ENCODE measurements at places on chromosomes 16 and 17.
A peak's percentile ranks its signal among the peaks of the same experiment; 100 is the strongest.

DNA sequence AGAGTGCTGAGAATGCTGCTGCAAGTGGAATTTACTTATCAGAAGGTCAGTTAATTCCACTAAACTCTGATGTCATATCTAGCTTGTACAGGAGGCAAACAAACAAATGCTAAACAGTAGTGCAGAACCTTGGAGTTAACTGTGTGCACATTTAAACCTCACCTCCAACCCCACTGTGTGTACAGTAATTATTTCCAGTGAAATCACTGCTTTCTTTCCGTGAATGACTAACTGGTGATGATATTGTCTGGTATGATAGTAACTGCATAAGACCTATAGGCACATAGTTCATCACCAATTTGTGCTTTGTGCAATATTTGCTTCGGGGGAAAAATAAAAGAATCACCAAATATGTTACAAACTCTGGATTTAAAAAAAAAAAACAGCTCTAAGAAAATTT, 492.5 kb upstream of the HSBP1 start:
- DNase-seq = no peak

DNA sequence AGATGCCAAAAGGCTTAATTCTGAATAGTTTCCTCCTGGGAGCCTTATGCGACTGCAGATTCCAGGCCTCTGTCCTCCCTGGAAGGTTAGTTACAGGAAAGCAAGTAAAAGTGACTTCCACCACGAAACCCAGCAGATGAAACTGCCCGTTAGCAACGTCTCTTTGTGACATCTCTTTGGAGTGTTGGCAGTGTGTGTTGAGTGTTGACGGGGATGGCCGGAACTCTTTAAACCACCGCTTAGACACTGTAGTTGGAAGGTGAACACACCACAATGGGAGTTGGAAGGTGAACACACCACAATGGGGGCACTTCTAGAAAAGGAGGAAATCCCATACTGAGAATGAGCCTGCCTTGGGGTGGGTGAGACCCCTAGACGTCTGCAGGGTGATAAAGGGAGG, 858 bp downstream of the SKAP1 start:
- peak; percentile 41 for DNase-seq

- no peak for DNase-seq
These were observed 460.1 kb downstream of the TMEM114 start for GRCh38 chr16:8130197-8130596.

- DNase-seq = no peak
These were observed 81.1 kb downstream of the ADAMTS18 start for GRCh38 chr16:77353587-77354263.

GRCh38 chr17:55420776-55421178, 858 bp downstream of the MMD start:
- peak; percentile 10 for DNase-seq

DNA sequence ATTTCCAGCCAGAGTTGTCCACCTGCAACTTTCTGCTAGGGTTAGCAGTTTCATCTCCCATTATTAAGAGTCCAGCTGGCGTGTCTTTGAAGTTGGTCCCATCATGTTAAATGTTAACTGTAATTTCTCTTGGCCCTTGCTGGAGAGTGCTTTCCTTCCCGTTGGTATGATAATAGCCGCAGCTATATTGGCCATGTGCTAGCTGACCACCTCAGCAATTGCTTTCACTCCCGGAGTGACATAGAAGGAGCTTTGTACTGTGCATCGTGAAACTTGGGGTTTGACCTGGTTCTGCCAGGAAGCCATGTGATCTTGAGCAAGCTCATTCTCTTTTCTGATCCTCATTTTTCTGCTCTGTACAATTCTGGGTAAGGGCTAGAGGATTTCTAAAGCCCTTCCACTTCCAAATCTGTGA, 81.0 kb upstream of the TBX2 start:
- no peak for DNase-seq

- no peak for DNase-seq
These were observed 240.5 kb downstream of the GSG1L start for GRCh38 chr16:27822996-27823395.

DNA sequence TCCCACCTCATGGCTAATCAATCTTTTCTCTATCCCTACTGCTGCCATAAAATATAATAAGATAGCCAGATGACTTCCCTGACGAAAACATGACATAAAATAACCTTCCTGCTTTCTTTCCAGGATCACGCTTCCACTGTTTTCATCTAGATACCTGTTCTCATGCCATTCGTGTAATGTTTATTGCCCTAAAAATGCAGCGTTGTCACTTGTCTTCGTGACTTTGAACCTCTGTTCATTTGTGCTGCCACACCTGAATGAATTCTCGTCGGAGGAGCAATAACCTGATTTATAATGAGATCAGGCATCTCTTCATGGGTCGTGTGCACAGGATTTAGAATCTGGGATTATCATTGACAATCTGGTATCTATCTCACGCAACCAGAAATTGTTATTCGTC, 1401.9 kb downstream of the CDH11 start:
- DNase-seq = no peak

DNA sequence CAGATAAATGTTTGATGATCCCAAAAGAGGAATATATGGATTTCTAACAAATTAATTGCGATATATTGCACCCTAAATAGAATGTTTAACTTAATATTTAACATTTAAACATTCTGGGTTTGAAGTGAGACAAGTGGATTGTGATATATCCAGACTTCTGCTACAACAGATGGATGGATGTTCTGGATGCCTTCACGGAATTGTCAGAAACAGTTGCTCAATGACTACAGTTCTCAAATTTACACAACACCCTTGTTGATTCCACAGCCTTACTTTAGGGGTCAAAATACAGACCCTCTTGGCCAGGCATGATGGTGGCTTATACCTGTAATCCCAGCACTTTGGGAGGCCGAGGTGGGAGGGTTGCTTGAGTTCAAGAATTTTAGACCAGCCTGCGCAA, 250.8 kb downstream of the RBFOX1 start:
- no peak for DNase-seq

- DNase-seq = no peak
These were observed 305.5 kb downstream of the SOX9 start for GRCh38 chr17:72426321-72426720.

DNA sequence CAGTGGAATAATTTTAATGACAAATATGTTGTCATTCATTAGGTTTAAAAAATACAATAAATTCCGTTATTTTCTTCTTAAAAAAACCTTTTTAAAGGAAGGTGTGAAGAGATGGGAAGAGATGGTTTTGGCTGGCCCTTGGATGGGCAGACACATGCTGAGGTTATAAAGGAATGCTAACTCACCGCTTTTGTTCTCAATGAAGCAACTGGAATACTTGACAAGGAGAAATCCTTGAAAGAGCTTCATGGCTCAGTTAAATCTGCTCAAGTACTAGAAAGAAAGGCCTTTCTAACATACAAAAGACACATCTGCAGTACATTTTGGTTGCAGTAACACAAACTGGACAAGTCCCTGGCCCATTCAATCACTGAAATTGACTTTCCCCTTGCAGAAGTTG, 158.3 kb upstream of the KCNJ16 start:
- DNase-seq = no peak

- DNase-seq = no peak
These were observed 46.3 kb downstream of the DYNLRB2 start for GRCh38 chr16:80587071-80587470.

- DNase-seq = no peak
These were observed 19.2 kb upstream of the CACNG4 start for GRCh38 chr17:66945147-66945835.

DNA sequence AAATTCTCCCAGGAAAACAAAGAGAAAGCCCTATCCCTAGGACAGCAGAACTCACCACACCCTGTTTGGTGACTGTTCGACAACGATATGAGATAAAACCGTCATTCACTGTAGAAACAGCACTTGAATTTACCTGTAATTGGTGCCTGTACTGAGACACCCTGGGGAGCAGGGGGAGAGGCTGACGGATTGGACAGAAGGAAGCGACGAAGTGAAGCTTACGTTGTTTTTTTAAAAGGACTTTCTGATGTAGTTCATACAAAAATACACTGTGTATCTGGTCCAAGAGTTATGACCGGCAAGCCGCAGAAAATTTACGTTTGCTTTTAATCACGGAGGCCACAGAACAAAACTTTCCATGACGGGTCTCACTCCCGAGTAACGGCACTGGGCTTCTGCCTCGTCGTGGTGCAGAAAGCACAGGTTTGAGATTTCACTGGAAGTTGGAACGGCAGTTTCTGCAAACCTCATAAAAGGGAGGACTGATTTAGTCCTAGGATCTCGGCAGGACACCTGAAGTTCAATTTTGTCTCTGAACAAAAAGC, 9.7 kb downstream of the NXN start:
- DNase-seq = no peak

DNA sequence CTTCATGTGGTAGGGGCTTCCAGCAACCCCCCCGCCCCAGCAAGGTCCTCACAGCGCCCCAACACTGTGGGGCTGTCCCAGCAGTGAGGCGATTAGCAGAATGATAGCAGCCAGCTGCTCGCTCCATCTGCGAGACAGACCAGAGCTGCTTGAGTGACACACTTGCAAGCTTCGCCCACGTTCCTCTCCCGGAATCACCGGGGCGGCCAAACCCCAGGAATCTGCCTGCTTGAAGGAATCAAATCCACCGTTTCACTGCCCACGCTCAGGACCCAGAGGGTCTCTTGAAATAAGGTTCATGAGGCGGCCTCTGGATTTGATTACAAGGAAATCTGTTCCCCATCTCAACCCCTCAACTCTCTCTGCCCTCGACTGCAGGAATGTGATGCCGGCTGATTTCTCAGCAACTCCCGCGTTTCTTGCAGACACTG, 356.0 kb downstream of the C16orf95 start:
- no peak for DNase-seq

- no peak for DNase-seq
These were observed 71.7 kb downstream of the GPRC5B start for GRCh38 chr16:19812986-19813385.

DNA sequence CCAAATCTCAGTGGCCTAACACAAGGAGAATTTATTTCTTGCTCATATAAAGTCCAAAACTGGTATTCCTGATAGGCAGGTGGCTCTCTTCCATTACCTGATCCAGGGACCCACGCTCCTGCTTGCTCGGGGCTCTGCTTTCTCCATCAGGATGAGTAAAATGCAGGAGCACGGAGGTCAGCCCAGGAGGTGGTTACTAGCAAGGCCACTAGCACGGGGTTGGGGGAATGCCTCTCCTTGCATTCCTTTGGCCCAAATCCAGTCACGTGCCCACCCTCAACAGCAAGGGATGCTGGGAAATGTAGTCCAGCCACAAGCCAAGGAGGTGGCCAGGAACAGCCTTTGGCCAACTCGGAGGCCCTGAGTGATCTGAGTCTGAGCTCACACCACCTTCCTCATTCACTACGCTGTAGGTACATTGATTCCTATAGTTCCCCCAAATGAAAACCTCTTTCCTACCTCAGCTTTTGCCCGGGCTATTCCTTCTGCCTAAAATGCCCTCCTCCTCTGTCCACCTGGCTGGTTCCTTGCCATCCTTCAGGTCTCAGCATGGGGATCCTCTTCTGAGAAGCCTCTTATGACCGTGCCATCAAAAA, 38.3 kb upstream of the HAPSTR1 start:
- no peak for DNase-seq

DNA sequence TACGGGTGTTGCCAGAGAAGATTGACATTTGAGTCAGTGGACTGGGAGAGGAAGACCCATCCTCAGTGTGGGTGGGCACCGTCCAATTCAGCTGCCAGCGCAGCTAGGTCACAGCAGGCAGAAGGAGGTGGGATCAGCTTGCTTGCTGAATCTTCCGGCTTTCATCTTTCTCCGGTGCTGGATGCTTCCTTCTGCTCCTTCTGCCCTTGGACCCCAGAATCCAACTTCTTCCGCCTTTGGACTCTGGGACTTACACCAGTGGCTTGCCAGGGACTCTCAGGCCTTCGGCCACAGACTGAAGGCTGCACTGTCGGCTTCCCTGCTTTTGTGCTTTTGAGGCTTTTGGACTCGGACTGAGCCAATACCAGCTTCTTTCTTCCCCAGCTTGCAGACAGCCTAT, 46.1 kb upstream of the RPL38 start:
- no peak for DNase-seq

DNA sequence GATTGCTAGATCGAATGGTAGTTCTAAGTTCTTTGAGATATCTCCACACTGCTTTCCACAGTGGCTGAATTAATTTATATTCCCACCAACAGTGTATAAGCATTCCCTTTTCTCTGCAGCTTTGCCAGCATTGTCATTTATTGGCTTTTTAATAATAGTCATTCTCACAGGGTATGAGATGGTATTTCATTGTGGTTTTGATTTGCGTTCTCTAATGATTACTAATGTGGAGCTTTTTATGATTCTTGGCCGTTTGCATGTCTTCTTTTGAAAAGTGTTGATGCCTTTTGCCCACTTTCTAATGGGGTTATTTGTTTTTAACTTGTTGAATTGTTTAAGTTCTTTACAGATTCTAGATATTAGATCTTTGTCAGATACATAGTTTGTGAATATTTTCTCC, 36.5 kb upstream of the BCAS3 start:
- DNase-seq = no peak

- DNase-seq = no peak
These were observed 32.5 kb downstream of the WIPF2 start for GRCh38 chr17:40251576-40251975.

DNA sequence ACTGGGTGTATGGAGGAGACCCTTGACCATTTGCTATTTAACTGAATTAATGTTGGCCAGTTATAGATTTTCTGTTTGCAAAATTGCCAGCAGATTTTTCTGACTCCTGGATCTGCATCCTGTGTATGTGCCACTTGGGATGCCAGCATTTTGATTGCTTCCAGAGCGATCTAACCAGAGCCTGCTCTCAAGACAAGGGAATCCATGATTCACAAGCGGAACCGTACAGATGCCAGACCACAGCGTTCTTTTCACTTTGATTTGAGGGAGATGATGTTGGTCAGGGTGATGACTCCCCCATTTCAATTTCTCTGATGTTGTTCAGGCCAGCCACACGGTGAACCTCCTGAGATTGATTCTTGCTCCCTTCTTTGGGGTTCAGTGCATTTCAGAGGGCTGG, 228.7 kb downstream of the CDH13 start:
- DNase-seq = no peak

DNA sequence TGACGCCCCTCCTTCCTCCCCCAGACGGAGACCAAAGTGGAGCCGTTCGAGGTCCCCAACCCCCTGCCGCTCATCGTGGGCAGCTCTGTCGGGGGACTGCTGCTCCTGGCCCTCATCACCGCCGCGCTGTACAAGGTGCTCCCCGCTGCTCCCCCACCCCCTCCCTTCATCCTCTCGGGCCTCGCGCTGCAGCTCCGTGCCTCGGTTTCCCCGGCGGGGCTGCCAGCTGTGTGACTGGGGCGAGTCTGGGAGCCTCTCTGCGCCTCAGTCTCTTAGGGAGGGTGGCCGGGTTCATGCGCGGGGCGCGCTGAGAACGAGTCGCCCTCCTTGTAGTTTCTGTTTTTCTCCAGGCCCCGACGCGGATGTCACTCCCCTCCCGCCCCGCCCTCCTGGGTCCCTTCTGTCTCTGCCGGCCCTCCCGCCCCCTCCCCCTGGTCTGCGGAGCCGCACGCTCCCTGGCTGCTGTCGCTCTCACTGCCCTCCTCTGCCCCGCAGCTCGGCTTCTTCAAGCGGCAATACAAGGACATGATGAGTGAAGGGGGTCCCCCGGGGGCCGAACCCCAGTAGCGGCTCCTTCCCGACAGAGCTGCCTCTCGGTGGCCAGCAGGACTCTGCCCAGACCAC, 23.7 kb upstream of the ITGAX start:
- DNase-seq = peak; percentile 28
